Uterus (tissue), 4 donors: ENCODE measurements at places on chromosomes 3 and 15.

GRCh38 chr3:18872466-18872865 is 275.8 kb upstream of the KCNH8 start:
- no peak for DNase-seq

DNA sequence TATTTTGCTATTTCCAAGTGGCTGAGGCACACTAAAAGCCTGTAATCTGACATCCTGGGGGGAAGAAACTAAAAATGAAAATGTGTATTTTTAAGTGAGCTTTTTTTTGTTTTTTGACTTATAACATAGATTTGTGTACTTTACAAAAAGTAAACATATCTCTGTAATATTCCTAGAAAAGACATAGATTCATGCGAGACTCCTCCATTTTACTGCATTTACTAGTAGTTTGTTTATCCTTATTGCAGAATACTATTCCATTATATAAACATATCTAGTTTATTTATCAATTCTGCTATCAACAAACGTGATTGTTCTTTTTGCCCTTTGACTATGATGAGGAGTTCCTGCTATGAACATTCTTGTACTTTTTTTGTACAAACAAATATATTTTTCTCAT is 67.8 kb upstream of the PLSCR5 start:
- DNase-seq = no peak

- DNase-seq = no peak
Measured at GRCh38 chr3:190108804-190109203, 11.9 kb downstream of the P3H2 start.

- DNase-seq = no peak
Measured at GRCh38 chr15:73403171-73403570, 34.4 kb upstream of the HCN4 start.

DNA sequence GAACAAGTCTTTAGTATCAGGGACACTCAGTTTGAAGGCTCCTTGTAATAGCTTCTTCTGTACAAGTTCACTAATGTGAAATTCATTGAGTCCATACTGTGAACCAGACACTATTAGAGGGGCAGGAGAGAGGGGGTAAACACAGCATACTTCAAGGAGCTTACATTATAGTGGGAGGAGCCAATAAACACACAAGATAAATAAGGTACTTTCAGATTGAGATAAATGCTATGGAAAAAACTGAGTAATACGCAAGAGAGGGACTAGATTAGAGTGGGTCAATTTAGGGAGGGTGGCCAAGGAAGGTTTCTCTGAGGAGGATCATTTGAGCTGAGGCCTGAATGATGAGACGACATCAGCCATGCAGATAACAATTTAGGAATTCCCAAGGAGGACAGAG is 3.1 kb upstream of the AKAP13 start:
- no peak for DNase-seq
